EL (cell line): ENCODE measurements at places on chromosomes 1 and 21.

DNA sequence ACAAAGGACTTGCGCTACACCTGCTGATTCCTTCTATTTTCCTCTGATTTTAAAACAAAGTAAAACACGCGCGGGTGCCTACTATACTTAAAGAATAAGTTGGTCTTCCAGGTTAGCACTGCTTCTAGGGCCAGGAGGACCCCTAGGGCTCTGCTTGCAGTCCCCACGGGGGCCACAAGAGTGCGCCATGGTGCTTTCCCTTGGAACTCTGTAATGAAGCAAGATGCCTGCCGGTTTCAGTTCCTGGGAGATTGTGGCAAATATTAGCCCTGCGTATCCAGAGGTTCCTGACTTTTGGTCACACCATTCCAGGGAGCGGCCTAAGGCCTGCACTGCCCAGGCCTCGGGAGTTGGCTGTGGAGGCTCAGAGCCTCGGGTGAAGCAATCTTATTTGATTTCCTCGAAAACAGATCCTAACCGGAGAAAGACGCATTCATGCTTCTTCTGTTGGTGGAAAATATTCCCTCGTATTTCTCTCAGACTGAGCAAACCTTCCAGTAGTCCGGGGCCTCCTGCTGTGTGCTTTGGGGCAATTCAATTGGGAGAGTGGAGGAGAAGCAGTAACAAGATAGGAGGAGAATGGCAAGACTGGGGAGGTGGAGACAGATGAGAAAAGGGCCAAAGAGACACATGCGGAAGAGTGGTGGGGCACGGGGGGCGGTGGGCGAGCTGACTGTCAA is 25.3 kb downstream of the ADAM30 start:
- DNase-seq: peak; percentile 77

DNA sequence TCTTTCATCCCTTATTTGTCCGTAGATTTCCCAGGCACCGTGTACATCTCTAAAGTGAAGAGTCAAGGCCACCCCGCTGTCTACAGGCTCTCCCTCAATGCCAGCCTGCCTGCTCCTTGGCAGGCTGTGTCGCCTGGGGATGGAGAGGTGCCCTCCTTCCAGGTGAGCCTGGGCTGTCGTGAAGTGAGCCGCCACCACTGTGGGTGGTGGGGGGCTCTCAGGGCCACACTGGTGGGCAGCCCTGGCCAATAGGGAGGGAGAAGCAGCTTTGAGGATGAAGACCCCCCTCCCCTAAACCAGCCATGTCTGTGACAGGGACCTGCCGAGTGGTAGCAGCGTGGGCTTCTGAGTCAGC is 46.2 kb downstream of the DISP3 start:
- no peak for DNase-seq

GRCh38 chr1:171350594-171350993 is 36.6 kb downstream of the FMO4 start:
- DNase-seq: no peak

DNA sequence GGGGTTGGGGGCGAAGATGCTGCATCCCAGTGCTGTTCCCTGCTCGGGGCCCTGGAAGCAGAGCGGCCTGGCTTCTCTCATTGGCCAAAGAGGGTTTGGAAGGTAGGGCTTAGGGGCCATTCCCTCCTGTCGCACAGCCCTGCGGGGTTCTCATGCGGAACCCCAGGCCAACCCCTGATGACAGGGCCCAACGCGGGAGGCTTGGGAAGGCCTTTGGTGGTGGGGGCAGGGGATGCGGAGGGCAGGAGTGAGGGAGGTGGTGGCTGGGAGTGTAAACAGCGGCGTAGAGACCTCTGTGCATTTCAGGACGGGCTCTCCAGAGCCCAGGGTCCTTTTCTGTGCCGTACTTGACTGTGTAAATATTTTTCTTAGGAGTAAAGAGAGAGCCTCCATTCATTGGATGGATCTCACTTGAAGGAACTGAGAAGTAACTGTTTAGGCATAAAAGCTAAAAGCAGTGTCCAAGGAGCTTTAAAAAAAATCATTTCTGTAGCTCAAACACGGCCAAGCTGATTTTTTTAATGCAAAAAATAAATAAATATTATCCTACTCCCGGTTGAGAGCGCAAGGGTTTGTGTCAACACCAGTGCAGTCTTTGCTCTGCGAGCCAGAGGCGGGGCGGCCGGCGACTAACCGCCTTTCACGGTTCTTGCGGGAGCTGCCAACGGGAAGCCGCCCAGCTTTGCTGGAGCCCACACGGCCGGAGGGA is 169.1 kb downstream of the PRDM16 start:
- no peak for DNase-seq

GRCh38 chr1:61504852-61505390 is 220.0 kb downstream of the TM2D1 start:
- DNase-seq: peak; percentile 64

DNA sequence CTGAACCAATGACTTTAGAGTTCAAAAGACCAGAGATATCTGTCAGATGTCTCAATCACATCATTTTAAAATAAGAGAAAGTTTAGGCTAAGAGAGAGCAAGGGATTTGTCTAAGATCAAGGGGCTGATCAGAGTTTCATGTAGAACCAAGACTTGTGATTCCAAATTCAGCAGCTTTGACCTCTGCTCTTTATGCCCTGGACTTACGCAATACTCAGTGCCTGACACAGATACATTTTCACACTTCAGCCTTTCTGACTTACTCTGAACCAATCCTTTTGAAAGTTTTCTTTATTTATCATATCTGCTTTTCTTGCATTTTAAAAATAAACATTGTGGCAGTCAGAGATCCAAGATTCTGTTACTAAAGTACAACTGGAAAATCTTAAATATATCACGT is 428.0 kb downstream of the PLPP3 start:
- DNase-seq: no peak

DNA sequence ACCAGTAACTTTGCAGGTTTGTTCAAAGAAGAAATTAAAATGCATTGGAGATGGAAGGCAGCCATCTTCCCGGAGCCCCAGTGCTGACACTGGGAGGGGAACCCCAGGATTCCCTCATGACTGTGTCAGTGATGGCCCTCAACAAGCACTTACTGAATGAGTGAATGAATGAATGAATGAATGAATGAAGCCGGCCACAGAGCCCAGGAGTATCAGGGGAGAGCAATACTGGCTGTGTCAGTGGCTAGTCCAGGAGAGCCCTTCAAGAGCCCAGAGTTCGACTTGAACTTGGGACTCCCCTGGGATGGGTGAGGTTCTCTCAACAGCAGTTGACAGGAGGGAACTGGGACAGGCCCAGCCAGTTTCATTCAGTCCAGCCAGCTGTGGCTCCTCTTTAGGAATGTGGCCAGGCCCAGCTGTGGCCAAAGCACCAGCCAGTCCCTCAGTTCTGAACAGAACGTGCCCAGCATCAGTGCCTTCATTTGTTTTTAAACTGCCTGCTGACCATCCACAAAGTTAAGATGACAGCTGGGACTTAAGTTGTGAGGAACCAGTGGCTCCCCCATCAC is 9.2 kb upstream of the ERG start:
- DNase-seq: no peak

- DNase-seq: no peak
These were observed 494.2 kb downstream of the NEGR1 start for GRCh38 chr1:71788113-71788512.

- DNase-seq: peak; percentile 16
These were observed 8.5 kb downstream of the GGPS1 start for GRCh38 chr1:235336903-235337302.

DNA sequence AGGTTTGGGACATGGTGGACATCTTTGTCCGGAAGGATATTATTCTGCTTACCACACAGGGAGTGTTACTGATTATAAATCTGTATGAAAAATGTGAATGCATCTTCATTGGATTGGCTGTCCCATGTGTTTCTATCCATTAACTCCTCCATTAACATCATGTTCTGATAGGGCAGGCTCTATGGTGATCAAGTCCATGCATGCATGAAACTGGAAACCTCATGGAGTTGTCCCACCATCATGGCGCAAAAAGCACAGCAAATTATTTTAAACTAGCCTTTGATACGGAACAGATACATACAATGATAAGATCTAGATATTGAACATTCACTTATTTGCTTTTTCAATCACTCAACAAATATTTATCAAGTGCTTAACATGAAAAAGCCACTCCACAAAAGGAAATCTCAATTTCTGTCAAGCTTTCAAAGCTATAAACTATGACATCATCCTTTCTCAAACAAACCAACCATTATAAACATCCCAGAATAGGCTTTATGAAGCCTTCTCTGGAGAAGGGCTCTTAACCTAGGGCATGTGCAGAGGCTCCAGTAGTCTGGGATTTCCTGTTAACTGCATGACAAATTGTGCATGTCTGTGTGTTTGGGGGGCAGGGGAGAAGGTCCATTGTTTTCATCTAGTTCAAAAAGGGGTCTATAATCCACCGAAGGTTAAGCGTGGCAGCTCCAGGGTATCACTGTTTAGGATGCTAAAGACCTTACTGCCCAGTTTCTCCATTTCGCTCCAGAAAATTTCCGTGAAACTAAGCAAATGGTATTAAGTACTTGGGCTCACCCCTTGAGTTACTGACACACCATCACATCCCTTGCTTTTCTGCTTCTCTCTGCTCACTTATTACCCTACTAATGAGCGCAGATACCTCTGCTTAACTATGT is 46.1 kb downstream of the ADAMTS1 start:
- no peak for DNase-seq

DNA sequence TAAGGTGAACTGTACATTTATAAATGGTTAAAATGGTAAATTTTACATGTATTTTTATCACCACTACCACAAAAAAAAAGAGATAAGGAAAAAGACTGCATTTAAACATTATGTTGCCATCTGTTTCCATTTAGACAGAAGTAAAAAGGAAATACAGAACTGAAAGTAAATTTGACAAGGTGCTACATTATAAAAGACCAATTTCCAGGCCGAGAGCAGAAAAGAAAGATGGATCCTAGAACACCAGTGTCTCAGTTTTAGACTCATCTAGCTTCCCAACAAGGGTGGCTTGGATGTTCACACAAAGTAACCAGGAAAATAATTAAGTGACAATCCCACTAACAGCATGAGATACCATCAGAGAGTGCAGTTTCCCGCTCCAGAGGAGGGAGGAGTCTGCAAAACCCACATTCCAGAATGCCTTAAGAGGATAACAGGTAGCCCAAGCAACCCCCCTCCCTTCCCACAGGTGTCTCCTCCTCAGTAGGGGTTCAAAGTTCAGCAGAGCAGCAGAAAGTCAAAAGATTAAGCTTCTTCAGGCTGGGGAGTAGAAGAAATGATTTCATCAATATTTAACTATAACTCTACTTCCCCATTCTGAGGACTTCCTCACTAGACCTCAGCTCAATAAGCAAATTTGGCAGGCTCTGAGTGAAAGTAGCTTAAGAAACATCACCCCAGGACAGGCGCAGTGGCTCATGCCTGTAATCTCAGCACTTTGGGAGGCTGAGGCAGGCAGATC is 11.8 kb downstream of the TPM3 start:
- no peak for DNase-seq

DNA sequence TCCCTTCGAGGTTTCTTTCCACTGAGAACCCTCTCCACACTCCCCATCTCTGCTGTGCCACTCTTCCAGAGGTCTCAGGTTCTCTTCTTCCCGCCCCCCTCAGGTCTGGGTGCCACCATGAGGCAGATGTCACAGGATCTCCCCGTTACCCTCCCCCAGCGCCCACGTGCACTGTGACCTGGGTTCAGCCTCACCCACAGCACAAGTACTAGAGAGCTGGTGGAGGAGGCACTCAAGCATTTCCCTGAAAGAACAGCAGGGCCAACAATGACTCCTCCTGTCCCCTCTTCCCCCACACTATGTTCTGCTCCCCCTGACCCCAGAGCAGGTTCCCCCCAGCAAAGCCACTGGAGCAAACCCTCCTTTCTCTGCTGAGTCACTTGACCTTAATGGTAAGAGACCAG is 14.3 kb downstream of the PLEKHA6 start:
- DNase-seq: no peak

DNA sequence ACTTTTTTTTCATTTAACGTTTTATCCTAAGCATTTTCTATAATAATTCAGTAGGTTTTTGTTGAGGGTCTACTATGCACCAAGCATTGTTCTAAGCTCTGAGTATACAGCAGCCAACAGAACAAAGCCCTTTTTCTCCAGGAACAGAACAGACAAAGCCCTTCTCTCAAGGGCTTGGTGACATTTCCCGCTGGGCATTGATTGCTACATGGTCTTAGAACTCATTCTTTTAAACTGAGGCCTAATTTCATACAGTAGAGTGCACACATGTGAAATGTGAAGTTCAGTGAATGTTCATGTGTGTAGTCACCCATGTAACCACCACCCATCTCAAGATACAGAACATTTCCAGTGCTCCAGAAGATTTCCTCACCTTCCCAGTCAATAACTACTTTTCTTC is 15.2 kb upstream of the PDIK1L start:
- DNase-seq: no peak

DNA sequence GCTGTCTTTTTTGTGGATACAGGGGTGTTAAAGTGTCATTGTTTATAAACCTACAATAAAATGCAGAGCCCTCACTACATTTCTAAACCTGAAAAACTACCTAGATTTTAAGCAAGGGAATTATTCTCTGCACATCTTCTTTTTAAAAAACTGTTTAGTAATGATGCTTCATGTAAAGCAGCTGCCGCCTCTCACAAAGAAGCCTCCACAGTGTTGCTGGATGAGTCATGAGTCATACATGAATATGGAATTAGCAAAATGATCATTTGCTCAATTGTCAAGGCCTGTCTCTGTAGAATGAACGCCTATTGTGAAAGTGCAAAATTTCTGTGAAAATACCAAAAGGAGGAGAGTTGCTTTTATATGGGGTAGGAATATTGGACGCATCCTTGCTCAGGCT is 259.5 kb upstream of the CHRM3 start:
- peak; percentile 41 for DNase-seq

- DNase-seq: no peak
These were observed 140.7 kb downstream of the PAPPA2 start for GRCh38 chr1:176603696-176604095.

GRCh38 chr1:50812346-50812745 is 147.7 kb downstream of the FAF1 start:
- no peak for DNase-seq

GRCh38 chr1:23915466-23915865 is 2.3 kb upstream of the CNR2 start:
- no peak for DNase-seq

- DNase-seq: peak; percentile 92
These were observed 35.8 kb upstream of the HIVEP3 start for GRCh38 chr1:41954533-41954944.

GRCh38 chr1:3996846-3997705 is 97.0 kb upstream of the C1orf174 start:
- DNase-seq: no peak

- DNase-seq: peak; percentile 55
These were observed 18.1 kb upstream of the ENAH start for GRCh38 chr1:225670806-225671733.

- DNase-seq: no peak
These were observed 1009.9 kb downstream of the PLA2G4A start for GRCh38 chr1:187838335-187839293.

DNA sequence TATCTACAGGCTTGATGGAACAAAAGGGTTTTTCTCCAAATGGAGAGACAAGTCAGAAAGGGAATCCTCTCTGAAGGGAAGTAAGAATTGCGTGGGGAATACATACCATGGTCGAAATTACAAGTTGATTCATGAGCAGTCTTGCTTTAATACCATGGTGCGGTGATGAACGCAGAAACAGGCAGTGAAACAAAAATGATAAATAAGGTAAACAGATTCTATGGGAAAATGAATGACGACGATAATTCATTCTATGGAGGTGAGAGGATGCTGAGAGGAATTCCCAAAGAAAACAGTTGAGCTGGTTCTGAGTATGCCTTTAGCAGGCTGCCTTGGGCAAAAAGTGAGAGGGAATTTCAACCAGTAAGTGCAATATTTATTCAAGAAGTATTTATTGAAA is 209.4 kb upstream of the RUNX1 start:
- DNase-seq: no peak
